ENCODE measurements at places on chromosomes 4 and X. TPM values are rescaled to one million over a fixed set of nuclear protein-coding genes. Genes with fewer than 3 reads are reported as not detected.

GRCh38 chr4:70945452-70946055 is 43.4 kb downstream of the MOB1B start:
- no peak for DNase-seq

- DNase-seq: no peak
Observed at GRCh38 chrX:4708970-4709760, 995.7 kb upstream of the PRKX start.

GRCh38 chrX:13092455-13092941 is 48.1 kb upstream of the FAM9C start:
- DNase-seq: no peak

- DNase-seq: no peak
Observed at GRCh38 chr4:159016593-159017024, 86.3 kb upstream of the RAPGEF2 start.

DNA sequence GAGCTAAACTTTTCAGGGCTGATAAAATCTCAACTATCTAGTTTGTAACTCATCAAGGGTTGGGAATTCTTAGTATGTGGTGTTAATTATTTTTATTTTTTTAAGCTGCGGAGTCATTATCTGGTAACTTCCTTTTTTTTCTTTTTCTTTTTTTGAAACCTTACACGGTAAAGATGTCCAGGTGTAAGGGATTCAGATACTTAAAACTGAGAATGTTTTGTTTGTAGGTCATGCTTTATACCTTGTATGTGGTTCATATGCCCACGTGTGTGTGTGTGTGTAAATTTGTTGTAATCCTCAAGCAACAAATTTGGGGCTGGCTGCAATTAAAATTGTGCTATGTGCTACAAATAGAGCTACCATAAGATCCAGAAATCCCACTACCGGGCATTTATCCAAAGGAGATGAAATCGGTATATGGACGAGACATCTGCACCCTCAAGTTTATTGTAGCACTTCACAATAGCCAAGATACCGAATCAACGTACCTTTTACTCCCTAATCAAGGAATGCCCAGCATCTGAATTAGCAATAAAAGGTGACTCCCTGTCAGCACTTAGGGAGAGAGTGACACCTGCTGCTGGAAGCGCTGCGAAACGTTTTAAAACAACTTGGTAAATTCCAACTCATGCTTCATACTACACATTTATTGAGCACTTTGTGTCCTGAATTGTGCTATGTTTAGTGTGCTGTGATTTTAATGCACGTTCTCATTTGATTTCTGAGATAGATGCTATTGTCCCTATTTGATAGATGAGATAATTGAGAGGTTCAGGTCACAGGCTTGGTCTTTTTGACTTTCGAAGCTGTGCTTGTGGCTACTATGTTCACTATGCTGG is 16.1 kb downstream of the MSMO1 start:
- no peak for DNase-seq

- no peak for DNase-seq
Observed at GRCh38 chrX:24842486-24842885, 148.8 kb downstream of the POLA1 start.

DNA sequence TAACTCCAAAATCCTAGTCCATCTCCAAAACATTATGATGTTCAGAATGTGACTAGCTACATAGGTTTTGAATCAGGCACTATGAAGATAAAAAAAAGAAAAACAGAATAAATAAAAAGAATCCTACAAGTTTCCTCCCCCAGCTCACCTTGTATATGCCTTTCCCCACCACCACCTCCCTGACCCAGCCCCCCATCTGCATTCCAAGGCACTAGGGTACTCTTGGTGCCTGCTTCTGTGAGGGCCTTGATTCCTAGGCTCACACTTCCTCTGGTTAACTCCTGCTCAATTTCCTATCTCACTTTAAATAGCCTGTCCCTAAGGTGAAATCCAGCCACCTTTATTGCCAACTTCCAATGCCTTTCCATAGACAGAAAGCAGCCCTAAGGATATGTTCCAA is 178.7 kb upstream of the ATOH1 start:
- DNase-seq: no peak

GRCh38 chr4:182062936-182063335 is 180.3 kb upstream of the TENM3 start:
- no peak for DNase-seq

DNA sequence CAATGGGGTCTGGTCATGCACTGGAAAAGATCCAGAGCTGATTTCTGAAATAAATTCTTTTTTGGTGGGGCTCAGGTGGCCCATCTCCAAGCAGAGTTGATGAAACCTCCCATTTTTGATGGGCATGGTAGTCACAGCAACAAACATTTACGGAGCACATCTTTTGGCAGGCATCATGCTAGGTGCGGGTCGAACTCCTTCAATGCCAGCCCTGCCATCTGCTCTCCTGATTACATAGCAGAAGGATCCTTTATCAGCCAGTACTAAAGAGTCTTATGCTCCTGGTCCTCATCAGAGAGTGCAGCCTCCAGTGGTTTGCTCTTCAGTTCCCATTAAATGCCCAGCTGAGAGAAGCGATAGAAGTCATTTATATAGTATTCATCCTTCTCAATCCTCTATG is 121.7 kb downstream of the GRXCR1 start:
- no peak for DNase-seq

DNA sequence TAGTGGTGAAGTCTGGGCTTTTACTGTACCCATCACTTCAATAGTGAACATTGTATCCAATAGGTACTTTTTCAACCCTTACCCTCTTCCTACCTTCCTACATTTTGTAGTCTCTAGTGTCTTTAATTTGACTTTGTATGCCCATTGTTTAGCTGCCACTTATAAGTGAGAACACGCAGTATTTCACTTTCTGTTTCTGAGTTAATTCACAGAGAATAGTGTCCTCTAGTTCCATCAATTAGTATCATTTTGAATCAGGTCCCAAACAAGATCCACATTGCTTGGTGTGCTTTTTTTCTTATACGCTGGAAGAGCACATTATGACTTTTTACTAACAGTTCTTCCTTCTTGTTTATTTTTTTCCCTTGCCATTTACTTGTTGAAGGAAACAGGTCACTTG is 176.0 kb upstream of the WDFY3 start:
- no peak for DNase-seq

GRCh38 chrX:28966331-28966730 is 379.1 kb downstream of the IL1RAPL1 start:
- no peak for DNase-seq

DNA sequence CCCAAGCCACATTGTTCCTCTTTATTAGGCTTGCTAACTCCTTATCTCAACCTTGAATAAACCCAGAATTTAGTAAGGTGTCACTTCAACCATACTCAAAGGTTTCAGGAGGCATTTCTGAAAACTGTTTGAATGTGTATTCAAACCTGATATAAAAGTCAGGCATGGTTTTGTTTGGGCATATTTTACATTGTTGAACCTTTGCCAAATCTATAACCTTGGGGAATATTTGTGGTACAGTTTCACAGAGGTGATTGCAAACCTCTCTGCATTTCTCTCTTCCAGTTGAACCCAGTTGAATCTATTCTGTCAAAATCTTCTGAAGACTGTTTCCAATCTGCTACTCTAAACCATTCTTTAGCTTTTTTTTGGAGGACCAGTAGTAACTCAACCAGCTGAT is 409.0 kb downstream of the TECRL start:
- DNase-seq: no peak

DNA sequence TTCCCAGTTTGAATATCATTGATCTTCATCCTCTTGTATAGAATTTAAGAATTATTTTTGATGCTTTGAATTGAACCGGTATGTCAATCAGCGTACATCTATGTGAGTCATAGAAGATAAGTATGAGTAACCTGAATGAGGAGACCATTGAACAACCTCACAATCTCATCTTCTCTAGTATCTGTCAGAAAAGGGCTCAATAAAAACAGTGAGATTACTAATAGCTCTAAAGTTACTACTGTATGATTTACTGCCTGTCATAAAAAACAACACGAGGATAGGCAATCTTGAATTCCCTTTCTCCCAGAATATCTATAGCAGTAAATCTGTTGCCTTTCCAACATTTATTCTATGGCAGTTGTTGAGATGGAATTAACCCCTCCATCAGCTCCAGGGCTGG is 36.1 kb downstream of the PHOX2B start:
- DNase-seq: no peak

DNA sequence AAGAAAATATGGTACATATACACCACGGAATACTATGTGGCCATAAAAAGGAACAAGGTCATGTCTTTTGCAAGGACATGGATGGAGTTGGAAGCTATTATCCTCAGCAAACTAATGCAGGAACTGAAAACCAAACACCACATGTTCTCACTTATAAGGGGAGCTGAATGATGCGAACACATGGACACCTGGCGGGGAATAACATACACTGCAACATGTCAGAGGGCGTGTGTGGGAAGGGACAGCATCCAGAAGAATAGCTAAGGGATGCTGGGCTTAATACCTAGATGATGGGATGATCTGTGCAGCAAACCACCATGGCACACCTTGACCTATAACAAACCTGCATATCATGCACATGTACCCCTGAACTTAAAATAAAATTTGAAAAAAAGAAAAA is 19.5 kb upstream of the CNKSR2 start:
- no peak for DNase-seq

GRCh38 chr4:55437356-55437796 is 41.6 kb downstream of the TMEM165 start:
- DNase-seq: no peak

DNA sequence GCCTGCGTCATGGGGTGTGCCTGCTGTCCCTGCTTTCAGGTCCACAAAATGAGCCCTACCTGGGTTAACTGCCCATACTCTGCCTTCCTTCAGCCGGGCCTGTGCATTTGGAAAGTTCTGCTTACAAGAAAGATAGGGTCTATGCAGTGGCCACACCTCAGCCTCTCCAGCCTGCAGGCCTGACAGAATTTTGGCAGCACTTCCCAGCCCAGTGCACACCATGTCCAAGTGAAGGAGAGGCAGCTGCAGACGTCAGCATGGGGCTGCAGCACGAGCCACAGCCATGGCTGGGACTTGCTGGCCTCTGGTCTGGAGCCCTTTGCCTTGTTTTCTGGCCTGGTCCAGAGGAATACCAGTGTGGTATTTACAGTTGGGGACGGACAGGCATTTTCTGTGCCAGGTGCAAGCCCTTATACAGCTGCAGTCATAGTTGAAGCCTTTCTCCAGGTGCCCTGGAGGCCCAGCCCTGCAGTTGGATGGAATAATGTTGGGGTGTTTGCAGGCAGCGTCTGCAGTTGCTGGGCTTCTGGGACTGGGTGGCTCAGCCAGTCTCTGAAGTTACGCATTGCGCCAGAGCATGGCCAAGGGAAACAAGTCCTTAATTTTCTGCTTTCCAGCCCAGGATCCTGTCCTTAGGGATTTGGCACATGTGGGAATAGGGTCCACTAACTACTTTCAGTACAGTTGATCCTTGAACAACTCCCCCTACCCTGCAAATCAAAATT is 26.2 kb downstream of the JADE1 start:
- DNase-seq: no peak

- no peak for DNase-seq
Observed at GRCh38 chr4:106809076-106809475, 227.0 kb downstream of the DKK2 start.

DNA sequence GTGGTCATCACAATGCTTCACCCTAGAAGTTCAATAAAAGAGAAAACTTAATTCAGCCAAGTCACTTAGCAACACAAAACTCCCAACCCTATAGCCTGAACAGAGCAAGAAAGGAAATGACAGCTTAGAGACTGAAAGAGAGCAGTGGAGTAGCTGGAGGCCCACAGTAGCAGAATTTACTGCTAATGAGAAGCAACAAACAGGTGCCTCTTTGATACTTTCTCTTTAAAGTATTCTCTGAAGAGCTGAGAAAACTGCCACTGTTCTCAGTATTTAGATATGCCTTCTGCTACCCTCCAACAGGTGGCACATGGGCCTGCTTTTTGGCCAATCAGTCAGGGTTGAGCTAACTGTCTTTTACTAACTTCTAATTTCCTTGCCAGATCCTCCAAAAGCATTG is 240.0 kb downstream of the GPC3 start:
- DNase-seq: no peak

DNA sequence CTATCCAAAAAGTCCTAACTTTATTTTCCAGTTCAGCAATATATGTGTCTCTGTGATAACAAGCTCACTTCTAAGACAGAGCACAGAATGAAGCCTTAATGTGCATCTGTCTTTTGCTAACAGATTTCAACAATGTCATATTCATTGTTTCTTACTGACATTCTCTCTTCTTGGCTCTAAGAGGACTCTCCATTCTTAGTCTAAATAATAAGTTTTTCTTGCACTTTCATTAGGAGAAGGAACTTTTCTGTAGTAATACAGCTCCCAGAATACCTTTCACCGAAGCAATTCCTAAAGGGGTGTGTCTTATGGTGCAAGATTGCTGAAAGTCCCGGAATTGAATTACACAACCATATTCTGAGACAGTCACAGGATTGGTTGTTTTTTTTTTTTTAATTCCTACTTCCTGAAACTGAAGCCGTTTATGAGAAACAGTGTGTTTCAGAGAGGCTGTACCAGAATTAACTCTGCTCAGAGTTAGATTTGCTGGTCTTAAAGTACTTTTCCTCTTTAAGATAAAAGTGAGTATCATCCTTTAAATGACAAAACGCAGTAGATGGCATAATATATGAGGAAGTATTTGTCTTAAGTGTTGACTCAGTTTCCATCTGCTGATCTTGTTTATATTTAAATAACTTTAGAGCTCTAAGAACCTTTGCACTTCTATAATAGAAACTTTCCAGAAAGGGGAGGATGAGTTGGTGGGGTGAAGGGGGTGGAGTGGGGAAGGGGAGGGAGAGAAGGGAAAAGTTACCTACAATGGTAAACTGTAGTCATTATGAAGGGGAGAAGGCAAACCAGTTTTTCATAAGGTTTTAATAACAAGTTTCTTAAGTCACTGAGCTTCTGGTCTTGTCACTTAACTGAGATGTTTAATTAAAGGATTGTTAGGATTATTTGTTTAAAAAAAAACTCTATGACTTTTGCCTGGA is at the start of gene ALPK1:
TSS of gene ALPK1 (plus strand) at position 421 of the 932 bp plus-strand sequence.
- DNase-seq: no peak

DNA sequence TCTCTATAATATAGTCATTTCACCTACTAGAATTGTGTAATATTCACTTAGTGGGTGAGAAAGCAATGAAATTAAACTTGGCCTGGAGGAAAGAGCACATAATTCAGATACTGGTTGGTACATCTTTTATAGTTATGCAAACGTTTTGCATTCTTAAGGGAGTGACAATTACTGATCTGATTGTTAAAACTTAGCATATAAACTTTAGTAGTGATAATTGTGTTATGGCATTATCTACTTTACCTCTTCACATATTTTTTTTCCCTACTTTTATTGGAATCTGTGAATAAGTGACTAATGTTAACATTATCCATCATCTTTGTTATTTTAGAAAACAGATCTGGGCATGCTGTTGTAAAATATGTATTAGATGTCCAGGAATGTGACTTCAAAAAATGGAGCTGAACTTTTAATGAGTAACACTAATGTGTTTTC is 217.4 kb upstream of the GIMD1 start:
- DNase-seq: no peak

- DNase-seq: no peak
Observed at GRCh38 chrX:31506360-31506759, 434.5 kb upstream of the FTHL17 start.

Gene CT45A10
- total RNA-seq: not detected

Gene RHOXF1
- total RNA-seq: 1.2 TPM

Gene PLCXD1
- 18.1 TPM for total RNA-seq

Gene GPC3
- 58.6 TPM for total RNA-seq

Gene MAGEA4
- not detected for total RNA-seq

Gene TMEM31
- not detected for total RNA-seq

Gene SCML1
- total RNA-seq: 15.4 TPM

Gene KIT
- 7.8 TPM for total RNA-seq
